ENCODE measurements at places on chromosomes 1 and 21.

- no peak for DNase-seq
Measured at GRCh38 chr1:25544819-25545218, 1.4 kb downstream of the LDLRAP1 start.

GRCh38 chr1:109657395-109657794 is 1.5 kb downstream of the GSTM4 start:
- DNase-seq, result no peak

GRCh38 chr1:30701258-30701633 is 22.1 kb downstream of the MATN1 start:
- no peak for DNase-seq

DNA sequence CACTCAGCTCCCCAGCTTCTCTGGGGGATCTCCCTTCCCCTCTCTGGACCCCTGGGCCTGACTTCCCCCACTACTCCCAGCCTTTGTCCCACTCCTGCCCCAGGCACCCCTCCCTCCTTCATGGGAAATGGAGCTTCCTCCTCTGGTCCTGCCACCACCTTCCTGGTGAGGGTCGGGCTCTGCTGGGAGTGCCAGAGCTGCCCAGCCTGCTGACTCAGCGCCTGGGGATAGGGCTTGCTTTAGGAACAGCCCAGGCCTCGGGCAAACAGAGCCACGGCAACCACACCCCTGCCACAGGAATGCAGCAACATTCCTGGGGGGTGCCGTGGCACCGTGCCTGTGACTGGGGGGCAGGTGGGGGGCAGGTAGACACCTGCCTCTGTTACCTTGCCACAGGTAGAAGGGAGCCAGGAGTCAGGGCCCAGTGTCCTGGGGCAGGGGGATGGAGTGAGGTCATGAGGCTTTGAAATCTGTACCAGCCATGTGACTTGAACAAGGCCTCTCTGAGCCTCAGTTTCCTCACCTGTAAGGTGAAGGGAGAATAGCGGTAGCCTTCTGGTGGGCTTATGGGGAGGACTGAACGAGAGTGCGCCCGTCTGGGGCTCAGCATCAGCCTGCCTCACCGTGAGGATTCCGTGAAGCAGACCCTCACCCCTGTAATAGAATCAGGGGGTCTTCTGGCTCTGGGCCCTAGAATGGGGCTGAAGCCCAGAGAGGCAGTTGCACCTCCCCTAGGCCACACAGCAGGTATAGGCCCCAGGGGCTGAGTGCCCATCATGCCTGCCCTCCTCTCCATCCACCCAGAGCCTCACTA is 17.8 kb upstream of the EPHA2 start:
- DNase-seq, result peak; percentile 78

DNA sequence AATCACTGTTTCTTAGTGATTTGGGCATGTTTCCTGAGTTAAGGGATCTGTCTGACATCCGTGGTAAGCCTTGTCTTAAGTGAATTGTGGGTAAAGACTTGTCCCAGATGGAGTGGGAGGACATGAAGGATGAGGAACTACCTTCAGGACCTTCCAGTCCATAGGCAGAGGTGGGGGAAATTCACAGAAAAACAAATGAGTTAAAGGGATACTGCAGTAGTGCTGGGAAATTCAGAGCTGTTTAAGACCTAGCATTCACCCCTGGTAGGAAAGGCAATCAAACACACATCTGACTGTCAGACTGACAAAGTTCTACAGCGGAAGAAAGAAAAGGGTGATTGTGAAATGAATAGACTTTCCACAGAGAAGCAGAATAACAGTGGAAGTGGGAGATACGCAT is 3.0 kb downstream of the GNAT2 start:
- no peak for DNase-seq

DNA sequence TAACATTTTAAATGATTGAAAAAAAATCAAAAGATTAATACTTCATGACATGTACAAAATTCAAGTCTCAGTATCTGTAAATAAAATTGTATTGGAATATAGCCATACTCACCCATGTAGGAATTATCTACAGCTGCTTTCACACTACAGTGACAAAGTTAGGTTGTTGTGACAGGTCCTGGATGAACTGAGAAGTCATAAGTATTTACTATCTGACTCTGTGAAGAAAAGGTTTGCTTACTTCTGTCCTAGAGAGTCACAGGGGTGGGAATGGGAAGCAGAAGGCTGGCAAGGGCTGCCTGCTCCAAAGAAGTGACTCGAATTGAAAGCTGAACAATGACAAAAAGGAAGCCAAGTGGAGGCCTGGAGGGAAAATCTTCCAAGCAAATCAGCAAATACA is 155.2 kb downstream of the SLC30A10 start:
- DNase-seq, result no peak

DNA sequence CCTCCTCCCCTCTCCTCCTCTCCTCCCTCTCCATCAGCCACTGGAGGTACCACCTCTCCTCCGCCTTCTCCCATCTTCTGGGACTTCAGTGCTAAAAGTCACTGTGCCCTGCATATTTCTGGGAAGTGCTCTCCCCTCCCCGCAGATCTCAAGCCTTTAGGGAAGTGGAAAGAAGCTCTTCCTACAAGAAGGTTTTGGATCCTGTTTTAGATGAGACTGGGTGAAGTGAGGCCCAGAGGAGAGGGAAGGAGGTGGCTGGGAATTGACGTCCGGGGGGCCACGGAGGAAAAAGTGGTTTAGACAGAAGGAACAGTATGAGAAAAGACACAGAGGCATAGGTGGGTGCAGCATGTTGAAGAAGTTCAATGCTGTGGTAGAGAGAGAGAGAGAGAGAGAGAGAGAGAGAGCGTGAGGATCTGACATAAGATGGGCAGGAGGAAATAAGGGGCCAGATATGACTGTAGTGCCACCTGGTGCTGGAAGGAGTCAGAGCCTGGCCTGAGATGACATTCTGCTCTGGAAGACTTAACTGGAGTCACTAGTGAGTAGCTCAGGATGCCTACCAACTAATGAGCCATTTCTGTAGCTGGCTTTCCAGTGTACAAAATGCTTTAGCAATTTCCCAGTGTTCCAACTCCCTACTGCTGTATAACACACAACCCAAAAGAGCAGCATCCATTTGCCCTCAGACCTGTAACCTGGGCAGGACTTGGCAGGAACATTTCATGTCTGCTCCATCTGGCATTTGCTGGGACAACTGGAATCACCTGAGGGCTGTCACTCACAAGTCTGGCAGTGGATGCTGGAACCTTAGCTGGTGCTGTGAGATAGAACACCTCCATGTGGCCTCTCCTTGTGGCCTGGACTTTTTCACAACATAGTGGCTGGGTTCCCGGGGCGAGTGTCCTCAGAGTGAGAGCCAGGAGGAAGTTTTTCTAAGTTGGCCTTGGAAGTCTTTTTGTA is 16.6 kb upstream of the ZSCAN20 start:
- peak; percentile 85 for DNase-seq

- peak; percentile 54 for DNase-seq
Measured at GRCh38 chr21:43975469-43976098, 36.5 kb upstream of the TRAPPC10 start.

DNA sequence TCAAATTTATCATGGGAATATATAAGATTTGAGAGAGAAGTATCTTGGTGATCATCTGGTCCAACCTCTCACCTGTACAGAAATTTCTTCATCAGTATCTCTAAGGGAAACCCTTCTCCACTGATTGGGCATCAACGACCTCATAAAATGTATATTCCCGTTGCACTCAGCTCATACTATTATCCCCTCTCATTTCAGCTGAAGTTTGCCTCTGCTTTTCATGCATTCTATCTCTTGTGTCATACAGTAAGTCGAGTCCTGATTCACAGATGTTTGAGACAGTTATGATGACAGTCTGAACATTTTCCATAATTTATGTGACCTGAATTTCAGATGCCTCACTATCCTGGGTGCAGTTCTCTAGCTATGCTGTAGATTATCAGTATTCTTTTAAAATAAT is 21.0 kb downstream of the OR10R2 start:
- DNase-seq, result no peak

DNA sequence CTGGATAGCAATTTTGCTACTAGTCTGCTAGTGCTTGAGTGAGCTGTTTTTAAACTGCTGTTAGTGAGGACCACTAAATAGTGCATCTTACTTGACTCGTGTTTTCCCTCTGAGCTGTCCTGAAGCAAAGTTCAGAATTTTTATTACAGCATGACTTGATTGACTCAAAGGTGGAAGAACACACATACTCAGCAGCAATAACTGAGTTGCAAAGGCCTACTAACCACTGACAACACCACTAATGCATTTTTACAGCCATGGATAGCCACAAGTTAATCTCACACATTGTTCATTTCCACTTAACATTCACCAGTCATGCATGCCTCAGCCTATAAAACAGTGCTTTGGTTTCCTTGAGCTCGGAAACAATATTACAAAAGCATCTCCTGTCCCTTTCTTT is 148.7 kb downstream of the RUNX1 start:
- DNase-seq, result peak; percentile 81

DNA sequence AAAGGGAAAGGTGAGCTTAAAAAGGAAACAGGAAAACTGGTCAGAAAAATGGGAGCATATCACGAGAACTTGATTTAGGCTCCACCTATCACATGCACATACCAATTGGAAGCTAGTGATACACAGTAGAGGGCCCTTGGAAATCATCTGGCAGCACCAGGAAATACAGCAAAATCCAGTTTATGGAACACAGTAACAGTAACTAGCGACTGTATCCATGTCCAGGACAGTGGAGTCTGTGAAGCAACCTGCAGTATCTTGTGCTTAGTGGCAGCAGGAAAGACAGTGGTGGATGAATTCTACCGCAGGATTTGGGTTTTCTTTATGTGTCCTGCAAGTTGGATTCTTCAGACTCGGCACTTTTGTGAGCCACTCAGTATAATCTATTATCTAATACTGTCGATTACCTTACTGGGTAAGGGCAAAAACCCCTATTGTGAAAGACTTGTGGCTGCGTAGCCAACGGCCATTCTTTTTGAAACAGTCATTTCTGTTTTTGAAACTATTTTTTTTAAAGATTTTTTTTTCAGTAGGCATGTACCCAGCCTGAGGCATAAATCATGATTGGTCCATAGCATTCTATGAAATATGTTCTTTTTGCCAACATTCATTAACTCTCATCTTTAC is 1.6 kb upstream of the KDM4A start:
- DNase-seq, result no peak

GRCh38 chr1:154420961-154421924 is 16.1 kb downstream of the IL6R start:
- DNase-seq, result no peak

DNA sequence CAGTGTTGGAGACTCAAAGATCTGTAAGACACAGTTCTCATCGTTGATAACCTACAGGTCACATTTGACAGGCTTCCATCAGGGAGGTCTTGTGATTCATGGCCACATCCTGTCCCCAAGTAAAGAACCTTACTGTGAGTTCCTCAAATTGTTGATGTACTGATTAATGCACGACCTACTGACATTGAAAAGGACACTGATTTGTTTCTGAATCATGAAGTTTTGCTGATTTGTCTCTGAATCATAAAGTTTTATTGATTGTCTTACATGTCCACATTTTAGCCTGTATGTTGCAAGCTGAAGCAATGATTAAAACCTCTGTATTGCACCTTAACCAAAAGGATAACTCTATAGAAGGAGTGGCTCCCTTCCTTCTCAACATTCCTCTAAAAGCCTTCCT is 476.3 kb upstream of the RUNX1 start:
- DNase-seq, result no peak

- DNase-seq, result peak; percentile 43
Measured at GRCh38 chr1:103256490-103256889, 148.2 kb upstream of the COL11A1 start.

DNA sequence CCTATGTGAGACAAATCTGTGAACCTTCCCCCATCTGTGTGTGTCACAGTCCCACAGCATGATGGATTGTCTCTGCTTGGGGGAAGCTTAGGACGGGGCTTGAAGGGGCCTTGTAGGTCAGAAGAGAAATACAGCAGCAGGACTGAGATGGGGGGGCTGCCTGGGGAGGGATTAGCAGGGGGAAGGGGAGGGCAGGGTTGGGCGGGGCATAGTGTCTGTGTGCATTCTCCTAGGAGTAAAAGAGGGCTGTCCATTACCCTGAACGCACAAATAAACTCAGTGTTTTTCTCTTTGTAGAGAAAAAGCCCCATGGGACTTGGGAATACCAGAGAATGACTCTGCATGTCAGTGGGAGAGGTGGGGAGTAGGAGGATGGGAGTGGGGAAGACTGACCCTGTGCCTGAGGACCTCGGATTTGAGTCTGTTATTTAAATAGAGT is 16.4 kb downstream of the RNF220 start:
- DNase-seq, result no peak

DNA sequence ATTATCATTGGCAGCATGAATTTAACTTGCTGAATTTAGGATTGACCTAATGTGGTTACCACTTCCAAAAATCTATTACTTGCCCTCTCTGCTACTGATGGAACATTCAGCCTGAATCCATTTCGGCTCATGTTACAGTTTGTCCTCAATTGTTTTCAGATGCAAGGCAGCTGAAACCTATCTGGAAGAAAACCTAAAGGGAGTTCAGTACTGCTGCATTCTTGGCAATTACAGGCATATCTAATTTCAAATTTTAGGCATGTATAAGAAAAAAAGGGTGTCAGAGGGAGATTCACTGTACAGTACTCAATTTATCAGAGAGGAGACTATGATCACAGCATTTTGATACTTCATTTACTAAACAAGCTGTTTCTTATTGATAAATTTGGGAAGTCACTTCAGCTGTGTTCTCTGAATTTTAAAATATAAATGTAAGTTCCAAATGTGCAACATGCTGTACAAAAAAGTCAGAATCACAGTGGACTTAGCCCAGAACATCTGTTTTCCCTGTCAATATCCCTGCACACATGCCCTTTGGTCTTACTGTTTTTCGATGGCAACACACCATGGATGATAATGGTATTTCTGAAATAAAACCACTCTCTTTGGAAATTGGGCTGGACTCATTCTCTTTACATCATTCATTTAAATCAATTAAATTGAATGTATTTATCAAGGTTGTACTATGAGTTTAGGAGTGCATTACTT is 651.6 kb upstream of the ADGRL4 start:
- DNase-seq, result peak; percentile 50

- no peak for DNase-seq
Measured at GRCh38 chr21:33025106-33025488, 638 bp upstream of the OLIG2 start.

DNA sequence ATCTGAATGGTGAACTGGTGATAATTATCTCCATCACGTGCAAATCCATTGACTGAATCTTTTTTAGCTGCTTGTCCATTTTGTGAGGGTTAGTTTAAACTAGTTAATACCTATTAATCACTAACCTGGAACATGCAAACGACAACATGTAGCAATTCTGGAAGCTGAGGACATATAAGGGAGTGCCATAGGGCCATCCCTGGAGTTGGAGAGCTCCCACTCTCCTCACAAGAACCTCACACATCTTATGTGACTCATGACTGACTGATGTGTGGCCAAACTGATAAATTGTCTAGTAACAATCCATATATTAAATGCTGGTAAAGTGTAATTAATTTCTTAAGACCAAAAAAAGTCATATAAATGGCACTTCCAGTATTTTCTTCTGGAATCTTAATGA is 62.9 kb upstream of the HOOK1 start:
- DNase-seq, result peak; percentile 47

DNA sequence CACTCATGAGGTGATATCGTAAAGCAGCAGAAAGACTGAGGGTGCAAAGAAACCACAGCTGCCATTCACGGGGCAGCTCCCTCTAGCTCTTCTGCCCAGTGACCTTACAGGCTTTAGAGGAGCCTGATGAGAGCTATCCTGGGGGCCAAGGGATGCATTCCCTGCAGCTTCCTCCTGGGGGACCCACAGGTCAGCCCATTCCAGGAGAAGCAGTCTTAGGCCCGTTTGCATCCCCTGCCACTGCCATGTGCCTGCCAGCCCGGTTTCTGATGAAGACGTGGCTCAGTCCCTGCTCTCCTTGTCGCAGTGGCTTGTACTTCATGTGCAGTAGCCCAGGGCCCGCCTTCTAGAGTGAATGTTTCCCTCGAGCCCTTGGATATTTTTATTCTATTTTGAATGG is 22.8 kb downstream of the ATP5PO start:
- DNase-seq, result no peak

GRCh38 chr1:75135573-75136194 is 1.5 kb downstream of the LHX8 start:
- DNase-seq, result peak; percentile 17
